Neural progenitor cell (in vitro differentiated cells): ENCODE measurements at places on chromosomes 6 and 20. TPM values are rescaled to one million over a fixed set of nuclear protein-coding genes. Genes with fewer than 3 reads are reported as not detected.

MAS1 gene
- not detected in 2 replicates for total RNA-seq

DNA sequence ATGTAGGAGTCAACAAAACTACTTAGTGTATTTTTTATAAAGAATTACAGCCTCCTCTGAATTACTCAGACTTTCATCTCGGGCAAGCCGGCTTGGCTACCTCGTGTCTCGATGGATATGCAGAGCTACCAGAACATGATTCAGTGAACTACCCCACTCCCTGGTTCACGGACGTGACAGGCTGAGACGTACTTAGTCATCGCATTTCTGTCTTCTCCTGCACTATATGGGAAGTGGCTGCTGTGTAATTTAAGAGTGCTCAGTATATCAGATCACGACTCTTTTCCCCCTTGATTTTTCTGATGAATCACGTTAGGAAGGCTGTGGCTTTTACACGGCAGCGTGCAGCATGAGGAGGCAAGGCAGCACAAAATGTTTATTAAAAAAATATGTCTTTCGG, 302.7 kb upstream of the ZFP64 start:
- H3K36me3 ChIP-seq = no peaks in the 10 kb centered on the region
- DNase-seq = no peak
- H3K27ac ChIP-seq = no peak overlapping the region
- H3K4me1 ChIP-seq = no peaks in the 10 kb centered on the region
- no peak overlapping the region for H3K4me3 ChIP-seq

LAMP5 gene
- total RNA-seq = 2.6 and 3.2 TPM in 2 replicates

SLC17A3 gene
- total RNA-seq = not detected in 2 replicates

GRCh38 chr6:20954315-20954714, 420.1 kb downstream of the CDKAL1 start:
- H3K27me3 ChIP-seq = no peaks in the 10 kb centered on the region
- H3K4me3 ChIP-seq = no peak overlapping the region
- DNase-seq = no peak
- no peaks in the 10 kb centered on the region for H3K36me3 ChIP-seq
- no peak overlapping the region for H3K27ac ChIP-seq

MRAP2 gene
- 0.59 and 0.75 TPM in 2 replicates for total RNA-seq

DNA sequence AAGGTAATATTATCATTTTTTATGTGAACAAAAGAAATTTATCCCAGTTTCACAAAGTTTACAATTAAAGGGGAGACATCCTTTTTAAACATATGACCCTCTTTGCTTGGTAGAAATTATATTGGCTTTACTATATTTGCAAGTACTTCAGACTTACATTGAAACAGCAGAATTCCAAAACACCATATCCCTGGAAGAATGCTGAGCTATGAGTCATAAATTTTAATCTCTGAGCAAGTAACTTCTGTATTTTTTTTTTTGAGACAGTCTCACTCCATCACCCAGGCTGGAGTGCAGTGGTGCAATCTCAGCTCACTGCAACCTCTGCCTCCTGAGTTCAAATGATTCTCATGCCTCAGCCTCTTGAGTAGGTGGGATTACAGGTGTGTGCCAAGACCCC, 240.4 kb downstream of the TBC1D32 start:
- no peaks in the 10 kb centered on the region for H3K36me3 ChIP-seq
- DNase-seq = no peak
- H3K4me1 ChIP-seq = no peaks in the 10 kb centered on the region
- no peaks in the 10 kb centered on the region for H3K27me3 ChIP-seq

DNA sequence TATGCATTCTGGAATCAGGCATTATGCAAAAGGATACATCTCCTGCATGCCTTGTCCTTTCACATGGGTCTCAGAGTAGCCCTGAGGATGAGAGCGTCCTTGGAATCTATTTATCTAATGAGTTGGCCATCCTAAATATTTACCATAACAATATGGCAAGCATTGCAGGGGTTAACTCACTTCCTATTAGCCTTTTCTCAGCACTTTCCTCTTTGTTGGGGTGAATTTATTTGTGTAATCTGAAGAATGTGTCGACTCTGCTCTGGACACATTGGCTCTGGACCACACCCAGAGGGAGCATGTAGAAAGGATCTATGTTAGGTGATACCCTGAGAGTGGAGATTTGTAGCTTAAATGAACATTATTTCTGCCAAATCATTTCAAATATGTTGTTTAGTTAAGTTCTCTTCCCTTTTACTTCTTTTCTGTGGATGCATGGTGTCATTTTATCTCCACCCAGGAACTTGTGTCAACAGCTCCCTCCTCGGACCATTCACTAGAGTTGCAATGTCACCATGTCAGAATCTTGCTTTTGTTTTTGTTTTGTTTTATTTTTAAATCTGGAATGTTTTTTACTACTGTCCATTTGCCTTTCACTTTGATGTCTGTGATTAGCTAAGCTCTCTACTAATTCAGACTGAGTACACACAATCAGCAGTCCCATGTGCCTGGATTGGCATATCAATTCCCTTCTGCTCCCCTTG, 757.0 kb upstream of the MMS22L start:
- peaks cover 90% of the 10 kb centered on the region for H3K4me1 ChIP-seq
- H3K27me3 ChIP-seq = no peaks in the 10 kb centered on the region
- H3K4me3 ChIP-seq = no peak overlapping the region
- DNase-seq = peak; percentile 47

B3GAT2 gene
- total RNA-seq = 0.71 and 0.77 TPM in 2 replicates

BAG2 gene
- total RNA-seq = 0.84 and 1.5 TPM in 2 replicates

- DNase-seq = no peak
- no peaks in the 10 kb centered on the region for H3K27me3 ChIP-seq
- no peaks in the 10 kb centered on the region for H3K36me3 ChIP-seq
- H3K4me3 ChIP-seq = no peak overlapping the region
- H3K4me1 ChIP-seq = no peaks in the 10 kb centered on the region
Observed at GRCh38 chr20:34526466-34526865, 10.2 kb downstream of the DYNLRB1 start.

GRCh38 chr6:21984561-21984960, 312.3 kb downstream of the PRL start:
- no peak for DNase-seq
- H3K27ac ChIP-seq = no peak overlapping the region
- H3K4me1 ChIP-seq = no peaks in the 10 kb centered on the region
- H3K36me3 ChIP-seq = peaks cover 2% of the 10 kb centered on the region
- no peak overlapping the region for H3K4me3 ChIP-seq

NUS1 gene
- total RNA-seq = 23.6 and 33.4 TPM in 2 replicates

DNA sequence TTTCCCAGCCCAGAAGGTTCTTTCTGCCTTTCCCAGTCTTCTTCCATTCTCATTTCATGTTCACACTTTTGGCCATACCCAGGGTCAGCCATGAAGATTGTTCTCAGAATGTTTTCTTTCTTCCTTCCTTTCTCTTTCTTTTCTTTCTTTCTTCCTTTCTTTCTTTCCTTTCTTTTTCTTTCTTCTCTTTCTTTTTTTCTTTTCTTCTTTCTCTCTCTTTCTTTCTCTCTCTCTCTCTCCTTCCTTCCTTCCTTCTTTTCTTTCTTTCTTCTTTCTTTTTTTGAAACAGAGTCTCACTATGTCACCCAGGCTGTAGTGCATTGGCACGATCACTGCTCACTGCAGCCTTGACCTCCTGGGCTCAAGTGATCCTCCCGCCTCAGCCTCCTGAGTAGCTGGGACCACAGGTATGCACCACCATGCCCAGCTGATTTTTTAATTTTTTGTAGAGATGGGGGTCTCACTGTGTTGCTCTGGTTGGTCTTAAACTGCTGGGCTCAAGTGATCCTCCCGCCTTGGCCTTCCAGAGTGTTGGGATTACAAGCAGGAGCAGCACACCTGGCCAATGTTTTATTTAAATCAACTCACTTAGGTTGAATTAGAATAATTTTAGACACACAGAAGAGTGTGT, 13.1 kb upstream of the FAM110A start:
- H3K4me3 ChIP-seq = no peak overlapping the region
- no peak for DNase-seq
- no peaks in the 10 kb centered on the region for H3K27me3 ChIP-seq
- no peak overlapping the region for H3K27ac ChIP-seq
- no peaks in the 10 kb centered on the region for H3K36me3 ChIP-seq

DNA sequence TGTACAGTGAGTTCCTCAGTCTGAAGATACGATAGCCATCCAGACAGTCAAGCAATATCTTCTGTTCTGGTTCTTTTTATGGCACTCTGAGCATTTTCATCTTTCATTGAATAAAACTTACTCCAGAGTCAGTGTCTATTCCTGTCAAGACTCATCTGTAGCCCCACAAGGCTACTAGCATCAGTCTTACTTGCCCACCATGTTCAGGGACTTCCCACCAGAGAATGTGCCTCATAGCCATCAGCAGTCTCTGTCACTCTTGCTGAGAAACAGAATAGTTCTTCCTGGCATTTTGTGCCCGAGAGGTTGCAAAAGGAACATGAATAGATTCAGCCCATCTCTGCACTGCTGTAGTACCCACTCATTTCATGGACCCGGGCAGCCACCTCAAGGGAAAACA, 12.7 kb upstream of the DCBLD1 start:
- no peak for DNase-seq
- no peaks in the 10 kb centered on the region for H3K27me3 ChIP-seq
- no peaks in the 10 kb centered on the region for H3K4me1 ChIP-seq
- no peaks in the 10 kb centered on the region for H3K36me3 ChIP-seq
- no peak overlapping the region for H3K27ac ChIP-seq
- no peak overlapping the region for H3K4me3 ChIP-seq

- H3K27me3 ChIP-seq = no peaks in the 10 kb centered on the region
- H3K27ac ChIP-seq = no peak overlapping the region
- peaks cover 2% of the 10 kb centered on the region for H3K4me1 ChIP-seq
- H3K4me3 ChIP-seq = no peak overlapping the region
- no peak for DNase-seq
Observed at GRCh38 chr6:106199998-106200397, 113.9 kb downstream of the PRDM1 start.

RUNX2 gene
- total RNA-seq = 0.09 and 0.19 TPM in 2 replicates

- no peak overlapping the region for H3K27ac ChIP-seq
- H3K36me3 ChIP-seq = no peaks in the 10 kb centered on the region
- DNase-seq = peak; percentile 23
- no peaks in the 10 kb centered on the region for H3K4me1 ChIP-seq
Observed at GRCh38 chr6:80094017-80094416, 12.5 kb upstream of the BCKDHB start.

DNA sequence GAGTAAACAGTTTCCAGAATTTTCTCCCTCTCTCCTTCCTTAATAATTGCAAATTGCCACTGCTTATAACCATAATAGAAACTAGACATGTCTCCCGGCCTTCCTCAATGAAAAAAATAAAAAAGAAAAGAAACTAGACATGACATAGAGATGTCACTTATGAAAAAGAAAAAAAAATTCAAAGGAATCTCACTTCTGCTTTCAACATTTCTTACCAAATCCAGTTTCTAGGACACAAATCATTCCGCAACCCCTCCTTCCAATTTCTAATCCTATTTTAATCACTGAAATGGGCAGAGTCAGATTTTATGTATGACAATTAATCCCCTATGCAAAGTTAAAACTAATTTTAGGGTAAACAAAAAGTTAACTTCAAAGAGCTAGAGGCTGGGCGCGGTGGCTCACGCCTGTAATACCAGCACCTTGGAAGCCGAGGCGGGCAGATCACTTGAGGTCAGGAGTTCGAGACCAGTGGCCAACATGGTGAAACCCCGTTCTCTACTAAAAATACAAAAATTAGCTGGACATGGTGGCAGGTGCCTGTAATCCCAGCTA, 40.1 kb upstream of the EEF1A1 start:
- H3K27me3 ChIP-seq = no peaks in the 10 kb centered on the region
- no peak for DNase-seq
- peaks cover 25% of the 10 kb centered on the region for H3K4me1 ChIP-seq
- H3K36me3 ChIP-seq = no peaks in the 10 kb centered on the region
- H3K27ac ChIP-seq = peak overlapping the region; percentile 63
- no peak overlapping the region for H3K4me3 ChIP-seq

DNA sequence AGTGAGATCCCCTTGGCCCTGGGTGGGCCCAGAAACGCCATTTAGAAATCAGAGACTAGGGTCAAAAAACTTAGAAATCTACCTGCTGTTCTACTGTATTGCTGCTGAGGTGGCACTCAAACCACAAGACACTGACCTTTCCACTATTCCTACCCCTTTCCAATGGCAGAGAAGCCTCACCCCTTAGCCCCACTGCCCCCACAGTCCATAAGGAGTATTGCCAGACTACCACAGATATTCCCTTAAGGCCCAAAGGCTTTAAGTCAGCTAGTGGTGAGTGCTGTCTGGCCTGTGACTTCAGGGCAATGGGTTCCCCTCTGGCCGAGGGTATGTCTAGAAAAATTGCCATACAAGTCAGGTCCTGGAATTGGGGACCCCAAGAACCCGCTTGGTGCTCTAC, 656.1 kb downstream of the COL12A1 start:
- no peaks in the 10 kb centered on the region for H3K4me1 ChIP-seq
- no peak overlapping the region for H3K27ac ChIP-seq
- no peak overlapping the region for H3K4me3 ChIP-seq
- DNase-seq = no peak

GRCh38 chr20:19981031-19981451, 36.1 kb upstream of the NAA20 start:
- H3K4me3 ChIP-seq = no peak overlapping the region
- no peaks in the 10 kb centered on the region for H3K36me3 ChIP-seq
- peaks cover 17% of the 10 kb centered on the region for H3K4me1 ChIP-seq
- no peak for DNase-seq

GRCh38 chr20:3783068-3783489, 1.8 kb upstream of the SPEF1 start:
- no peak overlapping the region for H3K4me3 ChIP-seq
- H3K4me1 ChIP-seq = peaks cover 8% of the 10 kb centered on the region
- DNase-seq = no peak
- H3K36me3 ChIP-seq = no peaks in the 10 kb centered on the region
- H3K27me3 ChIP-seq = peaks cover 53% of the 10 kb centered on the region

GRCh38 chr6:44265722-44266233, 427 bp upstream of the NFKBIE start:
- H3K4me1 ChIP-seq = peaks cover 42% of the 10 kb centered on the region
- H3K27me3 ChIP-seq = peaks cover 19% of the 10 kb centered on the region
- peak overlapping the region; percentile 73 for H3K4me3 ChIP-seq
- no peak overlapping the region for H3K27ac ChIP-seq
- no peaks in the 10 kb centered on the region for H3K36me3 ChIP-seq

GRCh38 chr6:133953634-133954415, 801 bp downstream of the TBPL1 start:
- H3K27me3 ChIP-seq = peaks cover 30% of the 10 kb centered on the region
- peak overlapping the region; percentile 79 for H3K27ac ChIP-seq
- peak overlapping the region; percentile 92 for H3K4me3 ChIP-seq
- H3K36me3 ChIP-seq = no peaks in the 10 kb centered on the region
- DNase-seq = peak; percentile 29

GRCh38 chr20:45359069-45359405, 3.9 kb upstream of the SYS1 start:
- no peaks in the 10 kb centered on the region for H3K27me3 ChIP-seq
- no peak overlapping the region for H3K27ac ChIP-seq
